AG20443 (cell line): ENCODE measurements at places on chromosomes 3 and 15.

DNA sequence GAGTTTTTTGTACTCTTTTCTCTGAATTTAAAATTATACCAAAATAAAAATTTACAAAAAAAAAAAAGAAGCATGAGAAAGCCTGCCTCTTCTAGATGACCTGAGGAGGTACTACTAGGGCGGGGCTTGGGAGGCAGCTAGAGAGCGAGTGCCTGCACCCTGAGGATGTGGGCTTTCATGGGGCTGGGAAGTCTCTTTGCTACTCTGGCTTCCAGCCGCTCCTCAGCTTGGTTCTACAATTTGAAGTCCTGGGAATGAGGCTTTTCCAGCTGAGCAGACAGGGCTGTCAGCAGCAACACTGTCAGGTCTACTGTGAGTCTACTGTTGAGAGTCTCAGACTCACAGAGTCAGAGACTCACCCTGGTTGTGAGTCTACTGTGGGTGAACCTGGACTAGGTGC is 8.2 kb upstream of the PSTPIP1 start:
- DNase-seq: no peak

DNA sequence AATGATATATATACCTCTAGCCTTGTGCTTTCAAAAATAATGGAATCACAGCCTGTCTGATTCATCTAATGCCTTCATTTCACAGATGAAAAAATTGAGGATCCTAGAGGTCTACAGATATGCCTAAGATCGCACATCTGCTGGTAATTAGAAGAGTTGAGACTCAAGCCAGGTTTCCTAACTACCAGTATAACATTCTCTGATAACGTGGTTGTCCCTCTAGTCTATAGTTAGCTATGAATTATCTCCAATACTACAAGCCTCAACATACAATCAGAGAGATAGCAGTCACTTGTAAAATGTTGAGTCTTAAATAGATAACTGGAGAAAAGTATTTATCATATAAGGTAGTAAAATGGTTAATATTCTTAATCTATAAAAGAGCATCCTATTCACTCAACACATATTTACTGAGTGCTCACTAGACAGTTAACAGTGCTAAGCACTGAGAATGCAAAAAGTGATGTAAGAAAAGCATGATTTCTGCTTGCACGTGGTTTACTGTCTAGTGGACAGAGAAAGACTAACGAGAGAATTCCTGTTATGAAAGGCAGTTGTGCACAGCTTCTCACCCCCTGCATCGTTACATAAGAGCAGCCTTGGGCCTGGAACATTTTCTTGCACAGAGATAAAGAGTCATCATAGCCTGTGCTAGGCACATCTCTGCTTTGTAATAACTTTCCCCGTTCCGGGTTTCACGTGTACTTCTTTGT is 4.9 kb upstream of the ENTPD3 start:
- DNase-seq: no peak

- no peak for DNase-seq
Measured at GRCh38 chr3:53023072-53023823, 22.6 kb downstream of the SFMBT1 start.

DNA sequence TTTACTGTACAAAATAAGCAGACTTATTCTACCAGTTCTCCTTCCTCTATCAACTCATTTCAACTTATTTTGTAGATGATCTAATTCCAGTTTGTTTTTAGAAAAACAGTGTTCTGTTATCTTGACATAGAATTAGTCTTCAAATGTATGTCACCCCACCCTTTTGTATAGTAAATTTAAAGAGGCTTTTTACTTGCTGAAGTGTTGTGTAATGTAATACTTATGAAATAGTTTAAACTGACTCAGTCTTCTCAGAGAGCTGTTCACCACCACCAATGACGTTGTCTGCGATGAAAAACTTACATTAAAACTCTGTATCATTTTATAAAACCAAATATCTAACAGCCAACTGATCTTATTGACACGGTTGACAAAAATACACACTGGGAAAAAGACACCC is 82.9 kb downstream of the RAP2B start:
- no peak for DNase-seq

DNA sequence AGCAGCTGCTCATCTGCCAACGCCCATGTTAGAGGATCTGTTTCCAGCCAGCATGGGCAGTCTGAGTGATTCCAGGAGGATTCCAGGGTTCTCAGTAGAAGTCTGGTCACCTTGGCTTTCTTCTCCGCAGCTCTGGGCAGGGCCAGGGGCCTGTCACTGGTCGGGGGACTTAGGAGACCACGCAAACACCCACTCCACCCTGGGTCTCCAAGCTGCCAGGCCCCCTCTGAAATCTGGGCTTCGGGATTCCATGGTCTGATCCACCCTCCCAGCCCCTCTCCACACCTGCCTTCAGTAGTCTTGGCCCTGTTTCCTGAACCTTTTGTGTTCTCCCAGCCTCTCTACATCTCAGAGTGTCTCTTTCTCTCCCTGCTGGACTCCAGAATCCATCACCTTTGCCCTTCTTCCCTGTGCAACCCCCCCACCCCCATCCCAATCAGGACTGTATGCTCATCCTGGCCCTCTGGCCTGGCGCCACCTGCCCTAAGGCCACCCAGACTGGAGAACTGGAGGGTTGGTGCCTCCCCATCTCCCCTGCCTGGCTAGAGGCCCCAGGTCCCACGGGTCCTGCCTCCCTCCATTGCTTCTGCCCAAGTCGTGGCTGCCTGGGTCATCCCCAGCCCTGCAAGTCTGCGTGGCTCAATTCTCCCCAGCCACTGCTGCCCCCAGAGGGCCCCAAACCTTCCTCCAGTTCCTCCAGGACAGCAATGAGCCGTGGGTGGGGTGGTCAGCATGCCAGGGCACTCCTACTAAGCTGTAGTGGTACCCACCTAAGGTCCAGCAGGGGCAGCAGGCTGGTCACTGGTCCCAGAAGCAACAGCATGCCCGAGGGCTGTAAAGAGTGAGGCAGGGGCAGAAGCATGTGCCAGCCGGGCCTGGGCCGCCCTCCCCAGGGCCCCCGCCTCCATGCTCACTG is 102.8 kb downstream of the TBC1D2B start:
- DNase-seq: no peak
